ENCODE measurements at places on chromosomes 2 and 18.

GRCh38 chr2:124213977-124214587 is 189.0 kb downstream of the CNTNAP5 start:
- no peak for DNase-seq

DNA sequence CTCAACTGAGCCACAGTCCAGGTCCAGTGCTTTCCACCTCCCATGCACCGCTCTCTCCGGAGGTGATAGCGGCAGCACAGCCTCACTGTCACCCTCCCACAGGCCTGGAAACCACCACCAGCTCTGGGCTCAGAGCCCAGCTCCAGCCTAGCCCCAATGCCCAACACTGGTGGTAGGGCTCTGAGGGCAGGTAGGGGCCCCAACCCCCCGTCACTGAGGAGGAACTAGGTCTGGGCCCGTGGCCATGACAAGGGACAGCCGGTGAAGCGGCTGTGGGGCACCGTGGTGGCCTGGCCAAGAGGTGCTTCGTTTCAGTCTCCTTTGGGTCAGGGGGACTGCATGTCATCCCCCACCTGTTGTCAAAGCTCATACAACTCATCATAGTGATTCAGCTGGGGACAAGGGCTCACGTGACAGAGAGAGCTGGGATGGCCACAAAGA is 5.5 kb upstream of the TMEM214 start:
- DNase-seq, result no peak

DNA sequence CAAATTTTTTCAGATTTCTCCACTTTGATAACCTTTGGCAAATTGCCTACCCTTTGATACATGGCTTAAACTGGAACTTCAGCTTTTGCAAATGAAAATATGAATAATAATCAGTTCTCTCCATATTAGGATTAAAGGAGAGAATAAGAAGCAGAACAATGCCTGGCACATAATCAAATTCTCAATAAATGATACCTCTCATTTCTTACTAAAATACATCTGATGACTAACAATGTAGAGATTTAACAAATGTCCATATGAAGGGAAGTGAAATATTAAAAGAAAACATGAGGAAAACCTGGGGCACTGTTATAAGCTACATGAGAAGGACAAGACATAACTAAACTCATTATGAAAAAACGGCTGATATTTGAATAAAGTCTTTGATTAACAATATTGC is 1103.6 kb downstream of the LRP1B start:
- DNase-seq, result no peak

GRCh38 chr2:34104601-34105000 is 505.5 kb upstream of the FAM98A start:
- peak; percentile 4 for DNase-seq

GRCh38 chr2:100895934-100896685 is 76.2 kb downstream of the NPAS2 start:
- no peak for DNase-seq

GRCh38 chr18:49020129-49020528 is 69.4 kb upstream of the SMAD7 start:
- no peak for DNase-seq

DNA sequence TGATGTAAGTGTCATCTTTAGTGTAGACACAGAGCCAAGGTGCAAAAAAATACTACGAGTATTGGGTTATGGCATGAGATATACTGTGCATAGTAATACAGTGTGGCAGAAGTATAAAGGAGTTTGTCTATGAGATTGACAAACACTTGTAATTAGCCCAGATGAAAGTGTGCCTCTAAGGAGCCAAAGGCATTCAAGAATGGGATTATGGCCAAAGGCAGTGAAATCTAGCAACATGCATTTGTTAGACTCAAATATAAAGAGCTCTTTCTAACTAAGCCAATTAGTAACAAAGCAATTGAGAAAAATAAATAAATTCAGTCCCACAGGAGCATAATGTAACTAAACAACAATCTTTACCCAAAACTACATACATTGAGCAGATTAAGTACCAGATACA is 1761.8 kb downstream of the SUCLG1 start:
- DNase-seq, result no peak

DNA sequence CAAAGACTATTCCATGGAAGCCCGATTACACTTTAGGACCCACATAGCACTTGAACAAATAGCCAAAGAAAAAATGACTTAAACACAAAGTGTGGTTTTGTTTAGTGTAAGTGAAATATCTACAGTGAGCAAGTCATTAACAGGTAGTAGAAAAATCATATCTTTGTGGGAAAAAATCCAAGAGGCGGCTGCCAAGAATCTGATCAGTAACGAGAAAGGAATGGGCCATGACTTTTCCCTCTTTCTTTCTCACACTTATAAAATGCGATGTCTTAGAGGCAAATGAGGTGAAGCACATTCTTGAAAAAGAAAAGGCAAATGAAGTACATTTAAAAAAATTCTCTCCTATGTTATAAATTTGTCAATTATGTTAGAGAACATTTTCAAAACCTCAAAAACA is 12.9 kb upstream of the GEMIN6 start:
- DNase-seq, result peak; percentile 79

- no peak for DNase-seq
Measured at GRCh38 chr2:204144492-204144891, 207.9 kb downstream of the ICOS start.

- DNase-seq, result no peak
Measured at GRCh38 chr18:48780201-48780912, 170.4 kb downstream of the SMAD7 start.

GRCh38 chr2:1736997-1737480 is 7.3 kb downstream of the PXDN start:
- peak; percentile 76 for DNase-seq

- DNase-seq, result no peak
Measured at GRCh38 chr2:222714361-222715241, 43.1 kb downstream of the MOGAT1 start.

DNA sequence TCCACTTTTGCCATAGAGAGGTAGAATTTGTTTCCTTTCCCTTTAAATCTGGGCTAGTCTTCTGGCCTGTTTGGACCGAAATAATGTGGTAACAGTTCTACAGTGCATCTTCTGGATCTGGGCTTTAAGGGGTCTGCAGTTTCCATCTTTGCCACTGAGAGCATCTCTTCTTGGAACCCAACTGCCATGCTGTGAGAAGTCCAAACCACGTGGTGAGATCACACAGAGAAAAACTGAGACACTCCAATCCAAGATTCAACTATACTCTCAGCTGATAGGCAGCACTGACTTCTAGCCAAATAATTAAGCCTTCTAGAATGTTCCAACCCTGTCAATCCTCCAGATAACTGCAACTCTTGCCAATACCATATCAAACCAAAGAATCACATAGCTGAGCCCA is 261.1 kb downstream of the INSIG2 start:
- no peak for DNase-seq

DNA sequence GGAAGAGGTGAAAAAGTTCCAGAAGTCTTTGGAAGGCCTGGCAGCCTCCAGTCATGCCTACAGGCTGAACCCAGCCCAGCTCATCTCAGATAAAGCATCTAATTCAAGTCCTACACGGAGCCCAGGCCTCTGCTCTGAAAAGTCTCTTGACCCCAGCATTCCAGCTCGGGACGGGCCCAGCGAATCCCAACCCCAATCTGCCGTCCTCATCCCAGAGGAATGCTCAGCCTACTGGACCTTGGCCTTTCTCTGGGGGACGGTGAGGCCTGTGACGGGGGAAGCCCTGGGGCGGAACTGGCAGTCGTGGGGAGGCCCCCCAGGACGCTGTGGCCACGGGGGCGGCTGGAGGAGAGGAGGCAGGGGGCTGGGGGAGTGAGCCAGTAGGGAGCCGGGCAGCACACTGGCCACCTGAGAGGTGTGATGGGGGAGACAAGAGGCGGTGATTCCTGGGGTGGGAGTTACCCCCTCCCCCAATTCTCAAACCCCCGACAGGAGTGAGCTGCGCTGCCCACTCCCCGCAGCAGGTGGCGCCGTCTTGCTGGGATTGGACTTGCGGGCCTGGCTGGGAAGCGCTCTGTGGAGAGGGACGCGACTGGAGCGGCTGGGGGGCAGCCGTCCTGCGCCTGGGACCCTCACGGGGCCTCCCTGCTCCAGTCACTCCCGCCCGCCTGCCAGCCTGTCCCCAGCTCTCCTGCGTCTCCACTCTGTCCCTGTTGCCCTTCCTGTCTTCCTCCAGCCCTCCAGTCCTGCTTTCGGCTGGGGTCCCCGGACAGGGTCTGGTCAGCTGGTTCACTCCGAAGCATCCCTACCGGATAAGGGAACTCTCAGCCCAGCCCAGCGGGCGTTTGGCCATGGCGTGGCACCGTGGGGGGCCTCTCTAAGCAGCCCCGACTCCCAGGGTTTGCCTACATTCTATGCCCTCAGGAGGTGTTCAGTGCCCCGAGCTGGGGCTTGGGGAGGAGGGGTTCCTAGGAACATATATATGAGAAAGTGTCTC is 182.6 kb upstream of the HAAO start:
- DNase-seq, result peak; percentile 43

GRCh38 chr2:163682695-163683094 is 53.1 kb downstream of the FIGN start:
- DNase-seq, result no peak

DNA sequence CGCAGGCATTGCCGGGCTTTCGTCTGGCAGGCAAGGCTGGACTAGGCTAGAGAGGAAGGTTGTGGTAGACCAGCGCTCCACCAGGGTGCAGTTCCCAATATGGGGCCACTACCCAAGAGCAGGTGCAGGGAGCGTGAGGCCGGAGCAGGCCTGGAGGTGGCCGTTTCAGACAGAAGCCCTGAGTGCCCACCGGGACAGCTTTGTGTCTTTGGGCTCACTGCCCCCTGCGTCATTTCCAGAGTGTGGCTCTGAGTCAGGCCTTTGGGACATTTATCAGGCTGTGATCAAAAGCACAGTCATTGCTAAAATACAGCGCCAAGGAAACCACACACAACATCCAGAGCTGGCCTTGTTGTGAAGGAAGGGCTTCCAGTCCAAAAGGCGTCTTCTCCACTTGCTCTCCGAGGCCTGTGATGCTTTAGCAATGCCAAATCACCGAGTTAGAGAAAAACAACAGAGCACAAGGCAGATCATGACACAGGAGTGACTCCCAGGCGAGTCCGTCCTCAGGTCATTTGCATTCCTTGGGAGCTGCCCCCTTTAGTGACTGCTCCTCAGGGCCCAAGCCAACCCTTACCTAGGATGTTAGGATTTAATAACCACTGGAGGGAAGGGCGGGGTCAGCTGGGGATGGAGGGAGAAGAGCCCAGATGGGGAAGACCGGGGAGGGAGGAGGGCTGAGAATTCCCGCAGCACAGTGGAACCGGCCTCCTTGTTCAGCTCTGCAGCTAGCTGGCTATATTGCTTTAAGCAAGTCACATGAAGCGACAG is 42.3 kb downstream of the RFX8 start:
- DNase-seq, result no peak

DNA sequence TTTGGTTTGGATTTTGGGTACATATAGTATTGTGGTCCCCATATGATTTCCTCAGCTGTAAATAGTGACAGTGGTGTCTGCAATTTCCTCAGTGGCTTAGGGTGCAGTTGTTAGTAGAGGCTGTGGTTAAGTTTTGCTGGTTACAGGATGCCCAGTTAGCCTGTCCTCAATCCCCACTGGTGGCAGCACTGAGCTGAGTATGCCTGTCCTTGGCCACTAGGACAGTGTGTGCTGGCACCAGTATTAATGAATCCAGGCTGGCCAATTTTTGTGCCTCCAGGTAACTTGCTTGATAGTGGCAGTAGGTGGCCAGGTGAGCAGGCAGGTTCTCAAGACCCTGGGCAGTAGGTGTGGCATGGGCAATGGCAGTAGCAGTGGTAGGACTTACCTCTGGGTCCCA is 973.1 kb downstream of the TMEM182 start:
- no peak for DNase-seq

- DNase-seq, result no peak
Measured at GRCh38 chr18:21387886-21388285, 145.9 kb downstream of the GREB1L start.

- DNase-seq, result no peak
Measured at GRCh38 chr2:201929281-201930026, 104.2 kb upstream of the FZD7 start.

DNA sequence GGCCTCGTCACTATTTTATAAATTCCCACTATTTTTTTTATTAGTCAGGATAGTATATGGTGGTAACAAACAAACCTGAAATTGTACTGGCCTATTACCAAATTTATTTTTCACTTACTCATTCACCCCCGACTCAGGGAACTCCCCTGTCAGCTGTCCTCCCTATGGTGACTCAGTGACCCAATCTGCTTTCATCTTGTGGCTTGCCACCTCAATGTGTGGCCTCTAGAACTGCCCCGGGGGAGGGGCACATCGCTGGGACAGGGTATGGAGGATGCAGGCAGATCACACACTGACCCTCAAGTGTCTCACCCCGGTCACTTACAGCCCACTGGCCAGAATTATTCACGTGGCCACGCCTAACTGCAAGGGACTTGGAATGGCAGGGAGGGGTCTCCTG is 71.6 kb downstream of the ACTR2 start:
- no peak for DNase-seq

- no peak for DNase-seq
Measured at GRCh38 chr2:224958873-224959272, 83.4 kb downstream of the DOCK10 start.

DNA sequence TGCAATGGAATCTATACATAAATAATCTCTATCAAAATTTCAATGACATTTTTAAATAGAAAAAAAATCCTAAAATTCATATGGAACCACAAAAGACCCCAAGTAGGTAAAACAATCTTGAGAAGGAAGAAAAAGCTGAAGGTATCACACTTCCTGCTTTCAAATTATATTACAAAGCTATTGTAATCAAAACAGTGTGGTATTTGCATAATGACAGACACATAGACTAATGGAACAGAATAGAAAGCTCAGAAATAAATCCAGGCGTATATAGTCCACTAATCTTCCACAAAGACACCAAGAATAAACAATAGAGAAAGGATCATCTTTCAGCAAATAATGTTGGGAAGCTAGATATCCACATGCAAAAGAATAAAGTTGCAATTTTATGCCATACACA is 699.8 kb upstream of the ID2 start:
- no peak for DNase-seq

- DNase-seq, result no peak
Measured at GRCh38 chr2:111175615-111176014, 54.9 kb downstream of the BCL2L11 start.

DNA sequence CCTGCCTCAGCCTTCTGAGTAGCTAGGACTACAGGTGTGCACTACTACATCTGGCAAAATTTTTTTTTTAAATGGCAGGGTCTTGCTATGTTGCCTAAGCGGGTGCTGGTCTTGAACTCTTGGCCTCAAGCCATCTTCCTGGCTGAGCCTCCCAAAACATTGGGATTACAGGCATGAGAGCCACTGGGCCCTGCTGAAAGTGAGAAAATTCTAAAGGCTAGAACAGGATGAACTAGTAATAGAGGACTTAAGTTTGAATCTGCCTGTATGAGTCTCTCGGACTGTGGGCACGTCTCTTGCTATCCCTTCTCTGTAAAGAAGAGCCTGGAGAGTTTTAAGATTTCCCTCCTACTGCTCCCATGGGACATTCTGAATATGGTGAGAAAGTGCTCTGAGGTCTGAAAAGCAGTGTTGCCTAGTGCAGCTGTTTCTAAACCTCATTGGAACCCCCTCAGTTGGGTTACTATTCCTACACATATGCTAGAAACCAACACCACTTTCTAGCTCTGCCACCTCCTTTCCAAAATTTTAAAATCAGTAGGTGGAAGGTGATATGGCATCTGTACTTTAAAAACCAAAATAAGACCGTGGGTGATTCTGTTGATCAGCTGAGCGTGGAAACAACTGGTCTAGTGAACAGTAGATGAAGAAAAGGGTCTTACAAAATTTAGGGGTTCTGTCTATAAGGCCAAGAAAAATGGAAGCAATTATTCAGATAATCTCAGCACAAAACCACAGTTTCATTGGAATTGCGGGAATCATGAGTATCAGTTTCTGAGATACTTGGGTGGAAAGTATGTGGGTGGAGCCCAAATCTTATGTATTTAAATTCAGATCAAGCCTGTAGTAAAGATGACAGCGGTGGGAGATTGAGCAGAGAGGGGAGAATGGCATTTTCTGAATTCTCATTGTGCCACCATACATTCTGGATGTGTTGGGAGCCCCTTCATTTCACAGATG is 259.8 kb upstream of the CXCR4 start:
- no peak for DNase-seq

All from fibroblast of skin of left quadriceps (primary cell).